ENCODE measurements at places on chromosomes 11 and 22. TPM values are rescaled to one million over a fixed set of nuclear protein-coding genes. Genes with fewer than 3 reads are reported as not detected.

DNA sequence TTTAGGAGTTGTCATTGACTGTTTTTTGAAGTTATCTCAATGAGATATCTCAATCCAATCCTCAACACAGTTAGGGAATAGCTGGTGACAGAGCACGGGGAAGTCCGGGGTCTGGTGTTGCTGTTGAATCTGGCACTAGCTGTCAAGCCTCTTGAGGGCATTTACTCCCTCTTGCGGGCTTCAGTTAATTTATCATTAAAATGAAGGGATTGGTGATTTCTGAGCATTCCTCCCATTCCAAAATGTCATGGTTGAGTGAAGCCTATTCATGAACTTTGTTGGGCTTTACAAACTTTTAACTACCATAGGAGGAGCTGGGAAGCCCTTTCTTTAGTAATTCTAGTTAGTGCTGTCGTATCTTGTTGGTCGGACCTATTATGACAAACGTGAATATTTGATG lies 40.2 kb downstream of the UVRAG start:
- no peak for DNase-seq

- DNase-seq = no peak
These were observed 180.8 kb downstream of the BRD1 start for GRCh38 chr22:49646876-49647275.

GRCh38 chr11:103086461-103086860 lies 5.5 kb downstream of the DCUN1D5 start:
- no peak for DNase-seq

Gene PTS
- total RNA-seq = 49.0 TPM

Gene MMP12
- not detected for total RNA-seq

DNA sequence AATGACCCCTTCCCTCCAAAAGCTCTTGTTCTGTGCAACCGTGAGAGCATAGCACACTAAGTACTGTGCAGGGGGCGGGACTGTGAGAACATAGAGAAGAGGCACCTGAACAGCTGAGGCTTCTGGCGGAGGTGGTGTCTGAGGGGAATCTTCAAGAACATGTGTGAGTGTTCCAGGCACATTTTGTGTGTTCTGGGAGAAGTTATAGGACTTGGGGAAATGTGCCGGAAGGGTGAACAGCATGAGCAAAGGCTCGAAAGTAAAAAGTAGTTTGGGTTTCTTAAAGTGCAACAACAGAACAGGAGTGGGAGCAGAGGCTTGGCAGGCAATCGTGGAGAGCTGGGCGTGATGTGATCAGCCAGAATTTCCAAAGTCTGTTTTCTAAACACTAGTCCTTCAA lies 12.4 kb upstream of the SYN3 start:
- DNase-seq = no peak

Gene FOSL1
- 0.20 TPM for total RNA-seq

Gene XKR3
- 0.10 TPM for total RNA-seq

Gene DKK3
- 202 TPM for total RNA-seq

Gene KRTAP5-10
- not detected for total RNA-seq

Gene DDX25
- 13.6 TPM for total RNA-seq

GRCh38 chr22:46614025-46614931 lies 5.9 kb upstream of the GRAMD4 start:
- DNase-seq = no peak
